SJSA1 (cell line): ENCODE measurements at places on chromosomes 6 and 20. TPM values are rescaled to one million over a fixed set of nuclear protein-coding genes. Genes with fewer than 3 reads are reported as not detected.

GRCh38 chr20:59159493-59160376, 3.9 kb upstream of the ZNF831 start:
- no peak for DNase-seq

GRCh38 chr6:1704711-1705110, 95.0 kb downstream of the FOXC1 start:
- DNase-seq = no peak

- DNase-seq = no peak
Measured at GRCh38 chr6:130381012-130381411, 15.2 kb downstream of the TMEM200A start.

DNA sequence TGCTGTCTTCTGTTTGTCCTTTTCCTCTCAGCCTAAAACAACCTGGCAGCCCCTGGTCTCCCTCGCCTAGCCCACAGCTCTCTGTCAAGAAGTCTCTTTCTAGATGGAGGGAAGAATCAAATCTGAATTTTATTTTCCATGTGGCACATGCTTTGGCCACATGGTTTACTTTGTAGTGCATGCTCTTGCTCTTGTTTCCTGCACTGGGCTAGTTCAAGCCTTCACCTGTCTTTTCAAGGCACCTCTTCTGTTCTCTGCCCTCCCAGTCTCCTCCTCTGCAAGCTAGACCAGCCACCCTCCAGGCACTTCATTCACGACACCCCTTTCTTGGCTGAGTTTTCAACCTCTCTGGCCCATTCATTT, 7.6 kb downstream of the PPP1R14C start:
- DNase-seq = no peak

DNA sequence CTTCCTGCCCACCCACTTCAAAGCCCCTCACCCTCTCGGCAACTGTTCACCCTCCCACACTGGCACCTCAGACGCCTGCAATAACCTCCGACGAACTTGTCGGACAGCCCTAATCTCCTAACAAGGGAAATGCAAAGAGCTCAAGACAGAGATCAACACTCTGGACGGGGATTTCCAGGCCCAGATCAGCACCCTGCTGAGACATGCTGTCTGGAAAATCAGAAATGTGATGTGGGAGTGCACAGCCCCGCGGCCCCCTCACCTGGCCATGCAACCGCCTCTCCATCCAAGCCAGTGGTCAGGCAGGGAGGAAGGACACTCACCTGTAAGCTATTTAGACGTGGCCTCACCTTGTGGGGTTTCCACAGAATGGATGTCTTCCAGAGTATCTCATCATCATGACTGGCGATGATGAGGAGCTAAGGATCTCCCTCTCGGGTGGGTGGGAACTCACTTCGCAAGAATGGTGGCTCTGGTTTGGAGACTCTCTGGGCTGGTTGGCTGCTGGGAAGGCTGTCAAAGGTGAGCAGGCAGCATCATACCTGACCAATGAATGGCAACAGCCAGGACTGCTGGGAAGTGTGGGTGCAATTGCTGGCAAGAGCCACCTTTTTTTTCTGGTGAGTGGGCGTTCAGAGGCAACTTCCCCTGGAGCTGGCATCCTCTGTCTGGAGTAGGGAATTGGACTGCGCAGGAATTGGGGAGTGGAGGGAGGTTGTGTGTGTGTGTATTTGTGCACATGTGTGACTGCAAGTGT, 28.1 kb upstream of the ADTRP start:
- DNase-seq = no peak

DNA sequence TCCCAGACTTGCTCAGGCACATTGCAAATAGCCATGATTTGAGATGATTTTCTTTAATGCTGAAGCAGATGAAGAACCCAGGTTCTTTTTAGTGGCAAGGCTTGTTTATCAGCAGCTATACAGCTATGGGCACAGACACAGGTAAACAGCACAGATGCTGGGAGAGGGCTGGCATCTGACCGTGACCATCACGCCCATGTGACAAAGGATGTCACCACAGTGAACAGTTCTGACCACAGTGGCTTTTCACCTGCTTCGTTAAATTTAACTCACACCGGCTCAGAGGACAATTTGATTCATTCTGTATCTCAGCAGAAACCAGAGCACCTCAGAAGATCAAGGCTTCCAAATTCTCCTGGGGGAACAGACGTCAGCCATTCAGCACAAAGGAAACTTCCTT, 142.6 kb downstream of the CDH26 start:
- no peak for DNase-seq

DNA sequence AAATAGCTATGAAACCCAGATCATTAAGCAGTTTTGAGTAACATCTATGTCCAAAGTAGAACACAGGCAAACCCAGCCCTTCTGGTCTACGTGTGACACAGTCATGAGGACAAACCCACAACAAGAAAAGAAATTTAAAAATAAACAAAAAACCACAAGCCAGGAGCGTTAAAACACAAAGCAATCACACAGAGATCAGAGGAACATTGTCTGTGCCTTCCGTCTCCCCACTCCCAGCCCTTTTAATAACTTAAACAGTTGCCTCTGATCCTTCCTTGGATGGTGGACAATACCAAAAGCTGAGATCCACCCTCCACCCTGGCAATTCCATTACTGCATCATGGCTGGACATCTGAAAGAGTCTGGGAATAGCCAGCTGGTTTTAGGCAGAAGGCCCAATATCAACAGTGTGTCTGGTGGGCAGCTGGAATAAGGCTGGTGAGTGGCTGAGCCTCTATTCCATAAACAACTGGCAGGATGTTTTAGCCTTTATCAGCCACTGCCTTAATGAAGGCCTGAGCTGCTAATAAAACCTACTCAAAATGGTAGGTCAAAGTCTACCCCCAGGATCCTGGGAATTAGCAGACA, 15.7 kb upstream of the LAMA4 start:
- DNase-seq = peak; percentile 54

DNA sequence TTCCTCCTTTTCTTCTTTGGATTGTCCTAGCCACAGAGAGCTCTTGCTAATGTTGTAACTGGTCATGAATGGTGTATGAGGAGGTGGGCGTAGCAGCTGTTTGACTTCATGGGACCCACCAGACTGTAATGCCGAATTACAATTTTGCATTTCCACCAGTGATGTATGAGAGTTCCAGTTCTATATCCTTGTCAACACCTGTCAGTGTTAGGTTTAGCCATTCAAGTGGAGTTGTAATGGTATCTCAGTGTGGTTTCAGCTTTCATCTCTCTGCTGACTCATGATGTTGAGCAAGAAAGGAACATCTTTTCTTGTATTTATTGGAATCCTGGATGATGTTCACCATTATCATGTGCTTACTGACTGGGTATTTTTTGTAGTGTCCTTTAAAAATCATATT, 5.1 kb downstream of the IGF2R start:
- no peak for DNase-seq

GRCh38 chr6:43713643-43714310, 26.2 kb upstream of the MRPS18A start:
- no peak for DNase-seq

DNA sequence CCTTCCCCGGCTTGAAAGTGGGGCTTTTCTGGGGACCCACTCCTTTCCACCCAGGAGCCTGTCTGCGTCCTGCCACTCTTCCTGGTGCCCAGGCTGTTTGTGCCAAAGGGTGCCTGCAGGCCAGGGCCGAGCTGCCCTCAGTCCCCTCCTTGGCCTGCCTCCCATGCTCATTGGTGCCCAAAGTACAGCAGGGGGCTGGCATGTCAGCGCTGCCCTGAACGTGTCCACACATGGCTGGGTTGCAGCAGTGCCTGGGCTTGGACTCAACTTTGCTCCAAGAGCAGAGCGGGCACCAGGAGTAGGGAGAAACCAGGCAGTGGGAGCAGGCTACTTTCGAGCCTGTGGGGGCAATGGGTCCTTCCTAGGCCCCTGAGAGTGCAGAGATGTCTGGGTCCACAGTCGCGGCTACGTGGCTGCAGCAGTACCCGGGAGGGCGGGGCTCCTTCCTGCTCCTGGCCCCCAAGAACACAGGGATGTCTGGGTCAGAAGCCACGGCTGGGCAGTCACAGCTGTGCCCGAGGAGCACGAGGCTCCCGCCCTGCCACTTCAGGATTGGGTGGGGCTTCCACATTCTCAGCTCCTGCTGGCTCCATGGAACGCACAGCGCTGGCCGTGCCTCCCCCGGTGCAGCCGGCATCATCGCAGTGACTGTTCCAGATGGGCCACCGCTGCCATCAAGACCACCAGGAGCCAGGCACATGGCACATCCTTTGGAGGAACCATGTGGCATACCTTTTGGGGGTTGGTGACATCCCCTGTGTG, 50.0 kb upstream of the CLDN20 start:
- DNase-seq = no peak

- DNase-seq = no peak
Measured at GRCh38 chr20:51856432-51856831, 54.1 kb upstream of the SALL4 start.

DNA sequence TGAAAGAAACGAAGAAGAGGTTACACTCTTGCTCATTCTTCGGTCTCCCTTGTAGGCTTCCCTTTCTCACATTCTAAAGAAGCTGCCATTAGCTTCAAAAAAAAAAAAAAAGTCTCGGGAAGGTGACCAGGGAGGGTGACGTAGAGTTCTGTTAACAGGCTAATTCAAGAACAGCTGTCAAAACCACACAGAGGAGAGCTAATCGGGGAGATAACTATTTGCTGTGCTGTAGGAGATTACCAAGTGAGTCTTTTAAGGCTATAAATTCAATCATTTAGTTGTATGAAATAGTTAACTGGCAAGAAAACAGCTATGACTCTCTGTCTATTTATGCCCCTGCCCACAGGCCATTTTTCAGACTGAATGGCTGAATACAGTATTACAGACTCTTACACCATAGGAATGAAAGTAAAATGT, 256.8 kb downstream of the SYNE1 start:
- DNase-seq = peak; percentile 70

- no peak for DNase-seq
Measured at GRCh38 chr6:56314683-56315523, 67.5 kb upstream of the COL21A1 start.

DNA sequence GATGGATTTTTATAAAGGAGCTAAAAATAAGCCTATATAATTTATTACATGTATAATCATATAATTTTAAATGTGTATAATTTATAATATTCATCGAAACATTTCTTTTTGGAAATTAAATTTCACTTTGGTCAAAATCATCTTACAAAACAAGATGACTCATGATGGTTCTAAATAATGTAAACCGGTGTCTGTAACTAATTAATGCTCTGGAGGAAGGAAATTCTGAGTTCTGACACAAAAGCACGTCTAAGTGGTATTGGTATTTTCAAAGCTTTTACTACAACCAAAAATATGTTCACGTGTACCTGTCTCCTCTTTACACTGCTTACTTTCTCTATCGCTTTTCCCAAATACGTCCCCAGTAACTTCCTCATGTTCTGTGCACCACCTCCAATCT, 134.1 kb downstream of the MTHFD1L start:
- no peak for DNase-seq

DNA sequence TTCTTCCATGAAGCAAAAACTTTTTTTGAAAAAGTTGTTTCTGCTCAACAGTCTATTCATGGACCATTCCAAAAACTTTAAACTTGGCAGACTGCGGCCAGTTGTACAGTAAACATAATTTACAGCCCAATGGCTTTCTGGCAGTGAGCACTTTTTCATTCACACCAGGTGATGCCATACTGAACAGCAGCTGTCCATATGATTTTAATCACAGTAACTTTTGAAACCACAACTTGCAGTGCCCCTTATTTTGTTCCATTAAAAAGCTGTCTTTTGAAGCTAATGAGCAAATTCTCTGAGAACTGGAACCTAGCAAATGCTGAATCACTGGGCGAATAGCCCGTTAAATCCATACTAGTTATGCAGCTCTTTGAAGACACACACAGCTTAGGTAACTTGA, 576.6 kb downstream of the PTPRT start:
- DNase-seq = no peak

- no peak for DNase-seq
Measured at GRCh38 chr6:39568896-39569295, 156.3 kb downstream of the KIF6 start.

DNA sequence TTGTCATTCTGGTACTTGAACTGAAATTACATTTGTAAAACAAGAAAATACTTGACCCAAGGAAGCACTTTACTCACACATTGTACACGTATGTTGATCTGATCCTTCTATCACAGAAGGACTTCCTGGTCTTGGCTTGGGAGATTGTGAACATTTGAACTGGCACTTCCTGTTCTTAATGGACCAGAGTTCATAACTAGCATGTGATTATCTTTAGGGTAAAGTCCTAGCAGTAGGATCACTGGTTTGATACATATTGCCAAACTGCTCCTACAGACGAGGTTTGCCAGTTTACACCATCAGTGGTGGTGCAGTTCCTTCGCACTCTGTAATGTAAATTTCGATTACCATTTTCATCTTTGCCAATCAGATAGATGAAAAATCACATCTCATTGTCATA, 12.7 kb downstream of the HECA start:
- DNase-seq = no peak

- DNase-seq = no peak
Measured at GRCh38 chr20:38680500-38681306, 43.6 kb upstream of the SLC32A1 start.

- no peak for DNase-seq
Measured at GRCh38 chr20:26134606-26135005, 438.0 kb upstream of the ZNF337 start.

DNA sequence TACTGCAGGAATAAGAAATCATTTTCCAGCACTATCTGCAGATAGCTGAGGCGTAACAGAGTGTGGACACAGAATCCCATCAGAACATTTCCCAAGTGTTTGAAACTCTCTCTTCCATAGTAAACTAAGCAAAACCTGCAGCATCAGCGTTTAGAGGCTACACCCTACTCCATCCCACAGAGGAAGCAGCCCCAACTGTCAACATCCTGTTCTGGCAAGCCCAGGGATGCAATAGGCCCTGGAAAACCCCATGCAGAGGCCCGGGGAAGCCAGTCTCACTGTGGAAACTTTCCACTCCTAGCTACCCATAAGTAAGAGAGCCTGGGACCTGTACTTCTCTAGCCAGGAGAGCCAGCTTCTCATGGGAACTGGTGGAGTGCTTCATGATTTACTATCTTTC, 129.4 kb downstream of the LY86 start:
- no peak for DNase-seq

Gene PACRG
- not detected in 2 replicates for total RNA-seq

Gene ARFGEF3
- not detected in 2 replicates for total RNA-seq

Gene GLP1R
- not detected in 2 replicates for total RNA-seq

Gene DSP
- total RNA-seq = 0.08 TPM in 1 of 2 replicates, not detected in the other

Gene APOBEC2
- total RNA-seq = not detected in 2 replicates

Gene MAS1
- not detected in 2 replicates for total RNA-seq

Gene GFOD1
- total RNA-seq = 10.8 and 13.2 TPM in 2 replicates

Gene MYL9
- 213 and 260 TPM in 2 replicates for total RNA-seq

Gene IL20RA
- not detected in 2 replicates for total RNA-seq

Gene SIRPG
- total RNA-seq = not detected in 2 replicates

Gene LY6G6D
- not detected in 2 replicates for total RNA-seq

Gene ADGB
- total RNA-seq = not detected in 2 replicates

Gene CCN2
- 292 and 364 TPM in 2 replicates for total RNA-seq

Gene ADISSP
- total RNA-seq = 31.9 and 40.0 TPM in 2 replicates
